ENCODE measurements at places on chromosomes 13 and 19. TPM values are rescaled to one million over a fixed set of nuclear protein-coding genes. Genes with fewer than 3 reads are reported as not detected.

FAM124A gene
- total RNA-seq = 0.49 TPM

ACER1 gene
- total RNA-seq = not detected

NACC1 gene
- total RNA-seq = 60.5 TPM

UTP14C gene
- total RNA-seq = 13.8 TPM

GRCh38 chr13:43058831-43059230, 35.4 kb downstream of the DNAJC15 start:
- no peak for DNase-seq

DNA sequence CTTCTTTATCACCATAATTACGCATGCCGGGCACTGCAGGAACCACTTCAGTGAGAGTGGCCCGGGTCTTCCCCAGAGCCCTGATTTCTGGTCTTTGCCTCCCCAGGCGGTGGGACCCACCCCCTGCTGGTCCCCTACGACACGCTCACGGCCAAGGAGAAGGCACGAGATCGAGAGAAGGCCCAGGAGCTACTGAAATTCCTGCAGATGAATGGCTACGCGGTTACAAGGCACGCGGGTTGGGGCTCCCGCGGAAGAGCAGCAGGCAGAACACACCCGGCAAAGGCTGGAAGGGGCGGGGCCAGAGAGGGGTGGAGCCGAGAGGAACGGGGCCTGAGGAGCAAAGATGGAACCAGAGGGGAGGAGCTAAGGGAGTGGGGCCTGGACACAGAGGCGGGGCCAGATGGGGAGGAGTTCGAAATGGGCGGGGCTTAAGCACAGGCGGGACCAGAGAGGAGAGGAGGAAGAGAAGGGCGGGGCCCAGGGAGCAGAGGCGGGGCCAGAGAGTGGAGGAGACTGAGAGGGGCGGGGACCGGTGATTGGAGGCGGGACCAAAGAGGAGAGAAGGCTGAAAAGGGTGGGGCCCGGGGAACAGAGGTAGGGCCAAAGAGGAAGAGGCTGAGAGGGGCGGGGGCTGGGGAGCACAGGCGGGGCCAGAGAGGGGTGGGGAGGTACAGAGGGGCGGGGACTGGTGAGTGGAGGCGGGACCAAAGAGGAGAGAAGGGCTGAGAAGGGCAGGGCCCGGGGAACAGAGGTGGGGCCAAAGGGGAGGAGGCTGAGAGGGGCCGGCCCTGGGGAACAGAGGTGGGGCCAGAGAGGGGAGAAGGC, 73.4 kb downstream of the RYR1 start:
- DNase-seq = peak; percentile 72

- no peak for DNase-seq
These were observed 88.9 kb downstream of the TSHZ3 start for GRCh38 chr19:31260171-31260933.

DNA sequence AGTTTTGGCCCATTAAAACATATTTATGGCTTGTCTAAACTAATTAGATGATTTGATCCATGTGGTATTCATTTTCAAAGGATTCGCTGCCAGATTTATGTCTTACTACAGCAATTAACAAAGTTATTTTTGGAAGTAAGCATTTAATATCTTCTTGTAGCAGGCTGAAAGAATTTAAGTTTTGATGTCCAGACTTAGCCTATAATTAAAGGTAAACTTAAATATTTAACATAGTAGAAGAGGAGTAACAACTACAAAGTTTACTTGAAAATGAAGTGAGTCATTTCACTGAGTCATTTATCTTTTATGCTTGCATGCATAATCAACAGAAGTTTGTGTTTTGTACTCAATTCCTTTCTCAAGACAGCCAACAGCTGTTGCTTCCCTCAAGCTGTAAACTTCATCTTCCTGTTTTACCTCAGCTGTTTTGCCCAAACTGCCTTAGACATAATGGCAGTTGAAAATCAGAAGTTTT, 58.1 kb downstream of the EDNRB start:
- no peak for DNase-seq

DNA sequence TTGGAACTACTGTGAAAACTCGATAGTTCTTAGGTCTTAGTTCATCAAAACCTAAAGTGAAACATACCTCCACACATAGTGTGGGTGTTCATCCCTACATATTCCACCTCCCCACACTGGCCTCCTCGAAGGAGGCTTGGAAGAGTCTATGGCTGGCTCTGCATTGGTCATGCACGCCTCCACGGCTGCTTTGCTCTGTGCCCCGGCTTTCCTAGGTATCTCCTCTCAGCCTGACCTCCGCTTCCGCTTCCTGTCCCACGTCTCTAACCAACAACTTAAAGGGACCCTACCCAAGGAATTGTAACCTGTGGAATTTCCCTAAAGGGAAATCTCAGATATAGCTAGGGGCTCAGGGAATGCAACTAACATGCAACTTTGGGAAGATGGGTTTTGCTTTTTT, 79.7 kb upstream of the MBNL2 start:
- DNase-seq = no peak

Data from G401 (cell line).